ENCODE measurements at places on chromosomes 12 and 14.

DNA sequence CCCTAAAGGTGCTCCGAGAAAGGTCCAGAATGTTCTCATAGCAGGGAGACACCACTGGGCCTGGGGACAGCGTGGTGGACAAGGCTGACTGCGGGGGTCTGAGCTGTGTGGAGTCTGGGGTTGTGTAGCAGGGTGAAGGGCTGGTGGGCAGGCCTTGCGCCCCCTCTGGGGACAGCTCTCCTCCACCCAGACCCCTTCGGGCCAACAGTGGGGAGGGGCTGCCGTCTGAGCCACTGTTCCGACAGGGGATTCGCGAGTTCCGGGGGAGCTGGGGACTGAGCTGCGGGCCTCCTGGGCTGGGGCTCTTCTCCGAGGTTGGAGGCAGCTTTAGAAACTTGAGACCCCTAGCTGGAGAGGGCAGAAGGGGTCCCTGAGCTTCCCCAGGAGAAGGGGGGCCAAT lies 32.1 kb downstream of the NCKAP5L start:
- DNase-seq = no peak

DNA sequence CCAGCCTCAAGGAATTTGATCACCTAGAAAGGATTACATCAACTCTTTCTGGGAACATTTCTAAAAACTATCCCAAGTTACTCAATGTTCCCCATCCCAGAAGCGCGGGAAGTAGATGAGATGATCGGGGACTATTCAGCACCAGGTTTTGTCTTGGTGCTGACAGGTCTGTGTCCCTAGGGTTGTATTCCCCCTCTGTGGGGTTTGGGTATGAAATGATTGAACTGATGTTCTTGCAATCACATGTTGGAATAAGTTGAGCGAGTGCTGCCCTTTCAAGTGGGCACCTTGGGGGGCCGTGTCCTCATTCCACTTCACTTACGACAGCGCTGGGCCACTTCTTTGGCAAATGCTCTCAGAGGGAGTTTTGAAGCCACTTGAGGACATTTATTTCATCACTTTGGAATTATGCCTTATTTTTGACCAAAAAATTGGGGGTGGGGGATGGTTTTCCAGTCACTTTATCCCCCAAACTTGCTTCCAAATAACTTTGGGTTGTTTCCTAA lies 69.8 kb downstream of the RFX4 start:
- DNase-seq = no peak

DNA sequence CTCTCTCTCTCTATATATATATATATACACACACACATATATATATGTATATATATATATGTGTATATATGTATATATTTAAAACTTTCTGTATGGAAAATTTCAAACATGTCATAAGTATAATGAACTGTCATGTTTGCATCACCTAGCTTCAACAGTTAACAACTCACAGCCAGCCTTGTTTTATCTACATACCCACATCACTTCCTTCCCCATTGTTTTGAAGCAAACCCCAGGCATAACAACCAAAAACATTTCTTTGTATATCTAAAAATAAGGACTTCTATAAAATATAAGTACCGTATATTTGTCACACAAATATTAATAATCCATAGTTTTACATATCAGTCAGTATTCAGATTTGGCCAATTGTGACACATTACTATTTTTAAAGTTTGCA lies 57.4 kb downstream of the PAPOLA start:
- DNase-seq = no peak

GRCh38 chr14:74275241-74275841 lies 27.4 kb downstream of the ABCD4 start:
- peak; percentile 83 for DNase-seq

DNA sequence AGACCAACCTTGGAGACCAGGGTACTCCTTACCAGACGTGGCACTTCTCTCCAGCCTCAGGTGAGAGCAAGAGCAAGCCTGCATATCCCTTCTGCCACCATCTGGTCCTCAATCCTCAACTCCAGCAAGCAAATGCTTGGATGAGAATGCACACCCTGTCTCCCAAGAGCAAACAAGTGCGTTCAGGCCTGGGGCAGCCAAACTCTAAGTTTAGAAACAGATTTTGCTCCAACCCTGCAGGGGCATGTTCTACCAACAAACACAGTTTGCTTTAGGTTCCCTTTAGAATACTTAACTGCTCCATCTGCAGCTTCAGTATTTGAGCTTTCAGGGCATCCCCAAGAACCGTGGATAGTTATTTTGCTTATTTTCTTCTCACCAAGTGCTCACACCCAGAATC lies 55.9 kb upstream of the FICD start:
- DNase-seq = no peak

DNA sequence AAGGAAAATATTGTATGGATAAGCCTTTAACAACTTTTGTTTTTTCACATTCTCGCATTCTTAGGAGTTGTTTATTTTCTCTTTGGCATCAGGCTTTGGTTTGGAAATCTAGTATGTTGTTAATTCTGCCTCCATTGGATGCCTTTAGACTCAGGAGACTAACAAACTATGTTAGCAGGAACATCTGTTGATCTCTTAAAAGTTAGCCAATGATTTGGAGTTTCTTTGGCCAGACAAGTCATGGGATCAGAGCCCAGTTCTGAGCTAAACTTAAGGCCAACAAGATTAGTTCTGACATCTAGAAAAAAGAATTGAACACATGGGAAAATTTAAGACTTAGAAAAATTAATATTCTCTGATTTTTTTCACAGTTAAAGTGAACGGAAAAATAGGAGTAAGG lies 35.3 kb upstream of the STRAP start:
- peak; percentile 76 for DNase-seq

DNA sequence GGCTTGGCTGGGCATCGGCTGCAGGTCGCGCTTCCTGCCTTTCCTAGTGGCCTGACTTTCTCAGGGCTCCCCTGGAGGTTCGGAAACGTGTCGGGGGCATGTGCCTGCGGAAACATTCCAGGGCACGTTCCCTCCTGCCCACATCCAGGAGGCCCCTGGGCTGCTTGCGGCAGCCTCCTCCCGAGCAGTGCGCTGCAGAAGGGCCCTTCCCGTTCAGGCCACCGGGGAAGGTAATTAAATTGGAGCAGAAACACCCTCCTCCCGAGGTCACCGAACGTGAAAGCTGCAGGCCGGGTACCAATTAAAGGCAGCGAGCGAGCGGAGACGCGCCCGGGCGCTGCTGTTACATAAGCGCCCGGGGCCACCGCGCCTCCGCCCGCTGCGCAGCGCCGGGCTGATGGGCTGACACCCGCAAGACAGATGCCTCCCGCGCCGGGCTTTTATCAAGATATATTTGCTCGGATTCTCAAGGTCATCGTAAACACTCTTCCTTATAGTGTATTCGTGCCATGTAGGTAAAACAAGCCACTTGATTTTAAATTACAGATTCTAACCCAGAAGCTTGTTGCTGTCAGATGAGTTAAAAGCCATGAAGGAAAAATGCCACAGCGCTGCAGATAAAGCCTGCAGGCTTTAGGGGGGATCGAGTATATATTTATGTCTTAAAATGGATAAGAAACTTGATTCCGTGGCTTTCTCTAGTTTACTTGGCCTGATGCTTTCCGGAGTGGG lies 31.4 kb downstream of the SSPN start:
- peak; percentile 4 for DNase-seq

DNA sequence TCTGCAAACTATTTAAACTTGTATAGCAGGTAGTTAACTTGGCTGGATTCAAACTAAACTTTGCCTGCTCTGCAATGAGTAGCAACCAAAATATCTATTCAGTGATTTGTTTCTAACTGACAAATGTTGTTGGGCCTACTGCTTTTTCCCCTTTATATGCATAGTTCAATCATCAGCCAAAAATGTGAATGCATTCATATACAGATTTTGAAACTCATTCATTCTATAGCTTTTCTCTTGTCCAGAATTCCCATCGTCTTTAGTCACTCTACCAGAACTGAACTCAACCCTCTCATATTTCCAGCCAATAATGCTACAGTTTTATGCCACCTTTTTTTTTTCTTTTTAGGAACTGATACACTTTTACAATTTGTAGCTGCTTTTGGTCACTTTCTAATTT lies 599.8 kb downstream of the RPL10L start:
- DNase-seq = peak; percentile 35

DNA sequence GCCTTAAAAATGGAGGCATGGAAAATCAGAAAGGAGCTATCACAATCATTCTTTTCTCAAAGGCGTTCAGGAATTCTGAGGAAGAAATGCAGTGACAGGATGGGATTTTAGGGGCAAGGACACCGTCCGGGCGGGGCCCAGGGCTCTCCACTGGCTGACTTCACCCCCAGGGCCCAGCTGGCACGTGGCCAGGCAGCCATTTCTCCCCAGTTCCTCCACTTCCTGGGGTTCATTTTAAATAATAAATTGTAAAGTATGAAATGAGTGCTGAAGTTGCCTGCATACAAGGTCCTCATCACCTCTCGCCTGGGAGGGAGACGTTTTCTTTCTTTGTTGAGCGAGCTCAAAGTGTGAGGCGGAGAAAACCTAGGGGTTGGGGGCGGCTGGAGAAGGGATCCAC lies 73.8 kb downstream of the WDR20 start:
- no peak for DNase-seq

All from foreskin fibroblast (primary cell).